ENCODE measurements at places on chromosomes 1 and 21.

DNA sequence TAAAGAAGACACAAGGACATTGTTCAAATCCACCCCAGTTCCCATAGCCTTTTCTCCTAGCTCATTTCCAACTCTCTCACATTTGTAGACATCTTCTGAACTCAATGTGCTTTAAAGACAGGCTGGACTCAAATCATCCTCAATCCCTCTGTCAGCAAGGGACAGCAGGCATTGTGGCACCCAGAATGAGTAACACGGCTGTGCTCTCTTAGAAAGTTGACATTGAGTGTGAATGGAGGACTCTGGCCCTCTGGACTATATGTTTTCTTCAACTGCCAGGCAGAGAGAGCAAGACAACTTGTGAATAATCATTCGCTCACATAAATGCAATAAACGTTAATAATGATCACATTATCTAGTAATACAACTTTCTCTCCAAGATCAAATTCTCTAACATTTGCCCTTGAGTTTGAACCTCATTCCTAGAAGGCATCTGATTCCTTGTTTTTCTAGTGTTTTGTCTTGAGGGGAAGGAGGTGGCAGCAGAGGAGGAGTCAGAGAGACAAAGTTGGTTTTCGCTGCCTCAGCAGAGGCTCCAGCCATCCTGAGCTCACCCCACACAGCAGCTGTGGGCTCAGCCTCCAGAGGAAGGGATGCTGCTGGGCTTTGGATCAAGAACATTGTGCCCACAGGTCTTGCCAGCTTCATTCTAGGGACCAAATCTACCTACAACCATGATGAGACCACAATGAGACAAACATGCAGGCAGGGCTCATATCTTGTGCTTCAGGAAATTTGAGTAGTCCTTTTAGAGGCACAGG is 85.1 kb downstream of the BCAR3 start:
- no peak for ATAC-seq

GRCh38 chr1:42620307-42620706 is 37.9 kb upstream of the PPIH start:
- no peak for ATAC-seq

- no peak for ATAC-seq
These were observed 81.1 kb upstream of the TIAM1 start for GRCh38 chr21:31425138-31425537.

DNA sequence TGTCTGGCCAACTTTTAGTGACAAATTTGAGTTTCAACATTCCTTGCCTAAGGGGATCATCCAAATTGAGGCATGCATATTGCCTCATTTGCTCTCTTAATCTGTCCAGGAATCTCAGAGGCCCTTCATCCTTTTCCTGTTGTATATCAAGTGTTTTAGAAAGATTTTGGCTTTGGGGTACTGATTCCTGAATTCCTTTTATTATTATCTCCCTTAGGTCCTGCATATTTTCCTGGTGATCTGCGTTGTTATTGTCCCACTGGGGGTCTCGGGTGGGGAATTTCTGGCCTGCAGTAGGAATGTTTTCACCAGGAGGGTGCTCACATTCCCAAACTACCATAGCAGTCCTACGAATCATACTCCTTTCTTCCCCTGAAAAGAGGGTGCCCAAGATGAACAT is 4.4 kb upstream of the AADACL3 start:
- no peak for ATAC-seq

DNA sequence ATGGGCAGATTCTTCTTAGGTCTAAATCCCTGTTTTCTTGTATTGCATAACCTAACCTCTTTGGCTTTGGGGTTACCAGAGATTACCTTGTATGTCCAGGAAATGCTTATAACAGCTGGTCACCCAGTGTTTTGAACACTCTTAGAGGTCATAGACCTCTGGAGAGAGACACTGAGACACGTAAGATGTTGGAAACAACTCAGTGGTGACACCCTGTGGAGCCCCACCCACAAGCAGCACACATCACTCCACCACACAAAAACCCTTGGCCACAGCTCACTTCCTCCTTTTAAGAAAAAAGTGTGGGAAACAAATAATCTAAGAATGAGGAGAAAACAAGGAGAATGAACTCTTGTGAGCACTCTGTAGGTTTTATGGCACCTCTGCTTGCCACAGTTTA is 26.3 kb upstream of the CYP4B1 start:
- ATAC-seq: no peak
